Amygdala (tissue), 56 donors: ENCODE measurements at places on chromosomes 4 and X.

DNA sequence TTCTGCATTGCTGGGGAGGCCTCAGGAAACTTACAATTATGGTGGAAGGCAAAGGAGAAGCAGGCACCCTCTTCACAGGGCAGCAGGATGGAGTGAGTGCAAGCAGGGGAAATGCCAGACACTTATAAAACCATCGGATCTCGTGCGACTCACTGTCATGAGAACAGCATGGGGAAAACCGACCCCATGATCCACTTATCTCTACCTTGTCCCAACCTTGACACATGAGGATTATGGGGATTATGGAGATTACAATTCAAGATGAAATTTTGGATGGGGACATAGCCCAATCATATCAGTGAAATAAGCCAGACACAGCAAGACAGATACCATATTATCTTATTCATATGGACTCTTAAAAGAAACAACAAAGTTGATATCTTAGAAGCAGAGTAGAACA is 134.9 kb downstream of the C4orf33 start:
- DNase-seq = no peak

DNA sequence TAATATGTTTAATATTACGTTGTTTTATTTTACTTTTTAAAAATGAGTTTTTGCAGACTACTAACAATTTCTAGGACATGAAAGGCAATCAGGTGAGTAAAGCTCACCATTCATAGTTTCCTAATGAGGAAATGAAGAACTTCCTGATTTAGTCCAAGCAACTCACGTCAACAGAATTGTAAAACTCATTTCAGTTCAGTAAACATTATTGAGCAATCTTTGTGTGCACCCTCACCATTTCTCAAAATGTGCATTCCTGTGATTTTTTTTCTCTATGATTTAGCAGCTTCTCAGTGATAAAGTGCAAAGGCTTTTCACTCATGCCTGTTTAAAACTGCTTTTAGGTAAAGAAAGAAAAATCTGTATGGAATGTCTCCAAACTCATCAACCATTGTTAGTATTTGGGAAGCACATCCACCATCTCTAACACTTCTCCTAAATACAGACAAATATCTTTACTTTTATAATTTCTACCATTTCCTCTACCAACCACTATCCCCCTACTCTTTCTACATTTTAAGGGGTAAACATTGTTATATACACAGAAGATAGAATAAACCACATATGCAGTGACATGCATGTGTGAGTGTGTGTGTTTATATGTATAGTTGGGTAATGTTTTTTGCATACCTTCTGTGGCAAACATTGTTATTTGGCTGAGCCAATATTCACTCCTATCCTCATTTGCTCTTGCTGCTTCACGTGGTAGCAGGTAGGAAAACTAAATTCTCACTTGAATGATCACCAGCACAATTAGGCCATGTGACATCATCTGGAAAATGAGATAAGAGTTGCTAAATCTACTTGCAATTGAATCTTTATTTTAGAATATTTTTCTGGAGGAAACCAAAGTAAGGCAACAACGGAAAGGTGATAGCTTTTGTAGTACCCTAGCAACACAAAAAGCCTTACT is 54.7 kb upstream of the PRDM8 start:
- DNase-seq = no peak

GRCh38 chrX:41014776-41015360 is 70.4 kb upstream of the USP9X start:
- no peak for DNase-seq

GRCh38 chr4:40608628-40609027 is 21.0 kb downstream of the RBM47 start:
- no peak for DNase-seq

DNA sequence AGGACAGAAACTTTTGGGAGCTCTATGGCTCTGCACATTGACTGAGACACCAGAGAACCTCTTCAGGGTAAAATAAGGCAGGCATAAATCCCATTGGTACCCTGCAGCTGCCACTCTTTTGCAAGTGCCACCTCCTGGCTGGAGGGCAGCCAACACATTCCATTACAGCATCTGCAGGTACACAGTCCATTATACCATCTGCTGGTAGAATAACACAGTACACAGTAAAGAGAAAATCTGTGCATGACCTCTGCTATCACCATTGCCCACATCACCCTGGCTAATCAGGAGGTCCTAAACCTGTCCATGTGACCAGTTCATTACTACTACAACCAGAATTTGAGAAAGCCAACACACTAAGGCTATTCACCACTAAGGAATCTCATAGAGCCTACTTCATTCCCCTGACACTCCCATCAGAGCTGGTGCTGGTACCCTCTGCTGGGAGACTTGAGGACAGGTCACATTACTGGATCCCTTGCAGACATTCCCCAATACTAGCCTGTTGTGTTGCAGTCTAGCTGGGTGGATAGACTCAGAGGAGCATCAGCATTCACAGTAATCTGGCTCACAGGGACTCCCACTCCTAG is 176.2 kb upstream of the TACR3 start:
- no peak for DNase-seq

GRCh38 chrX:155071694-155072280 is 479 bp downstream of the BRCC3 start:
- no peak for DNase-seq

GRCh38 chrX:63330681-63331080 is 20.5 kb downstream of the SPIN4 start:
- DNase-seq = no peak

- no peak for DNase-seq
Observed at GRCh38 chr4:111997785-111998184, 147.5 kb upstream of the FAM241A start.

DNA sequence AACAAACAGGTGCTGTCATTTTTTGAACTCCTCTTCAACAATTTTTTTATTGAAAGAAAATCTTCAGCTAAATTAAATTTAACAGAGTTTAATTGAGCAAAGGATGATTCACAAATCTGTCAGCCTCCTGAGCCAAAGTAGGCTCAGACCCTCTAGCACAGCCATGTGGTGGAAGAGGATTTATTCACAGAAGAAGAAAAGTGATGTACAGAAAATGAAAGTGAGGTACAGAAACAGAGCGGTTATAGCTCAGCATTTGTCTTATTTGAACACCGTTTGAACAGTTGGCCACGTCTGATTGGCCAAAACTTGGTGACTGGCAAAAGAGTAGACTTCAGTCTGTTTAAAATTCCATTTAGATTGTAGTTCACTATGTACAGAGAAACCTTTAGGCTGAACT is 217.3 kb downstream of the SPANXN1 start:
- DNase-seq = no peak

DNA sequence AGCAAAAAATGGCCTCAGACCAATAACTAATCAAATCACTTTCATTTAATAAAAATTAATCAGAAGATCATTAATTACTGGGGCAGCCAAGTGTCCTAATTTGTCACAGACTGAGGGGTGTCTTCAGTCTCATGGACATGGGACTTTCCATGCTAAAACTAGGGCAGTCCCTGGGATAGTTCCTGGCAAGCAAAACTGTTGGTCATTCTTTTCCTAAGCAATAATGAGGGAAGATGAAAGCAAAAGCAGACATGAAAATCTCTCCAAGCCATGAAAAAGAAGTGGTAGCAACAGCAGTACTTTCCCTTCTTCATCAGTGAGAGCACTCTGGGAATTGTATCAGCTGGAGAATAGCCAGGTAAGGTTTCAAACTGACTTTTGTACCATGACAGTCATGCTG is 3.7 kb upstream of the ANTXR2 start:
- DNase-seq = no peak
